ENCODE measurements at places on chromosomes 3 and 15.

- DNase-seq: no peak
Measured at GRCh38 chr15:66881173-66881905, 179.3 kb downstream of the SMAD6 start.

DNA sequence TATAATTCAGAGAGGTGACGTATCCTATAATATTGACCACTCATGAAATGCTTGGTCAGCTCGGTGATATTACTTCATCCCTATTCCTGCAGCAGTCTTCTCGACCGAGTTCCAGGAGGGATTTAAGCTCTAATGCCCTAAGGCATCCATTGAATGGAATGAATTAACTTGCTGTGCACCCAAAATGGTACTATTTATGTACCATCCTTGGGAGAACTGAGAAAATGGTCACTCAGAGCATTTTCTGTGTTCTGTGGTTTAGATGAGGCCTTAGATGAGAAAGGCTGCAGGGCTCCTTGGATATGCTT lies 638 bp downstream of the BLOC1S6 start:
- DNase-seq: no peak

DNA sequence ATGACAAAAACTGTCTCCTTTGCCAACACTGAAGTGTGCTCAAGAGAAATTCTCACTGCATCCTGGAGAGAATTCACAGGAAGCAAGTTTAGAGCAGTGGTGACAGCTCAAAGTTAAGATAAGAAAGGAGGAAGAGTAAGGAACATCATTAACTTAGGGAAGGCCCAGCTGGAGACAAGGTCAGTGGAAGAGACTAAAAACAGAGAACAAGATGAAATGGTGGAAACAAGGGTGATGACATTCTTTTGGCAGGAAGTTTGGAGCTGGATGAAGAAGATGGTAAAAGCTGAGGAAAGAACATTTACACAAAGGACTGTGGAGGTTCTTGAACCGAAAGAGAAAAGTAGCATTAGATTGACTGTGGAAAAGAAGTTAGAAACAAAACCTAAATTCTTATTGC lies 6.7 kb upstream of the SUCLG2 start:
- DNase-seq: peak; percentile 58

DNA sequence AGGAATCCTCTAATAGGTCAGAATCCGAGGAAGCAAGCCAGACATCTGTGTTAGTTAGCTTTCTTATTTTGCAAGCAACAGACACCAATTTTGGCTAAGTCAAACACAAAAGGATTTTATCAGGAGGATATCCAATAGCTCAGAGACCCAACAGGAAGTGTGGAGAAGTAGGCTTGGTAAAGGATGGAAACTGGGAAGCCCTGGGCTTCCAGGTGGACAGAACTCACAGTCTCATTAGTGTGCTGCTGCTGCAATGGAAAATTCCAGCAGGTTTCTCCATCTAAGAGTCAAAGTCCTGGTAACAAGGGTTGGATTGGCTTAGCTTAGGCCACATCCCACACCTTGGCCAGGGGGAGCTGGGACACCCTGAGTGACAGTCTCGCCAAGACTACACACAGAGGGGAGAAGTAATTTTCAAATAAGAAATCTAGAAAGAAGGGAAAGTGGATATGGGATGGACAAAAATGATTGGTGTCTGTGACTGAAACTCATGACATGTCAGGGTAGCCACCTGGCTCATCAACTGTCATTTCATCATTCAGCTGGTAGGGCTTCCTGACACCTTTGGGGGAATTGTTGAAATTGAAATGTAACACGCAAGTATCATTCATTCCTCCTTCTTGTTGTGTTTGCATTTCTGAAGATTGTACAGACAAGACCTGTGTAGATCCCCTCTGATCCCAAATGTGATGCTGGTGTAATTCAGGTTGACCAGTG lies 158.6 kb downstream of the THSD4 start:
- DNase-seq: no peak

DNA sequence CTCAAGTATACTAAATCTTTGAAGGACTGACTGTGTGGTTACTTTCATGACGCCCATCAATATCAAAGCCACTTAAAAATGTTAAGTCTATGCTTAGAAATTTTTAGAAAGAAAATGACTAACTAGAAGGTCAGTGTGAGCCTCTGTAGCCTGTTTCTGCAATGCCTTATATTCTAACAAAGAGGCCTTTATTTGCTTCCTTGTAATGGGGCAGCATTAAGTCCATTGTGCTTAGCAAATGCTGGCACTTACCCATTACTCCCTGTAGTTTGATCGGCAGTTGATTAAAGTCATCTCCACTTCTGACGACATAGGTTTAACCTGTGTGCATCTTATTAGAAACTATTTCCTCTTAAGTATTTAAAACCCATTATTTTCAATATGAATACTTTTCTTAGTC lies 91.6 kb upstream of the FAM98B start:
- no peak for DNase-seq

- no peak for DNase-seq
Measured at GRCh38 chr3:21055015-21055414, 696.0 kb downstream of the ZNF385D start.

Data from choroid plexus epithelial cell (primary cell).